ENCODE measurements at places on chromosomes 11 and 22.

DNA sequence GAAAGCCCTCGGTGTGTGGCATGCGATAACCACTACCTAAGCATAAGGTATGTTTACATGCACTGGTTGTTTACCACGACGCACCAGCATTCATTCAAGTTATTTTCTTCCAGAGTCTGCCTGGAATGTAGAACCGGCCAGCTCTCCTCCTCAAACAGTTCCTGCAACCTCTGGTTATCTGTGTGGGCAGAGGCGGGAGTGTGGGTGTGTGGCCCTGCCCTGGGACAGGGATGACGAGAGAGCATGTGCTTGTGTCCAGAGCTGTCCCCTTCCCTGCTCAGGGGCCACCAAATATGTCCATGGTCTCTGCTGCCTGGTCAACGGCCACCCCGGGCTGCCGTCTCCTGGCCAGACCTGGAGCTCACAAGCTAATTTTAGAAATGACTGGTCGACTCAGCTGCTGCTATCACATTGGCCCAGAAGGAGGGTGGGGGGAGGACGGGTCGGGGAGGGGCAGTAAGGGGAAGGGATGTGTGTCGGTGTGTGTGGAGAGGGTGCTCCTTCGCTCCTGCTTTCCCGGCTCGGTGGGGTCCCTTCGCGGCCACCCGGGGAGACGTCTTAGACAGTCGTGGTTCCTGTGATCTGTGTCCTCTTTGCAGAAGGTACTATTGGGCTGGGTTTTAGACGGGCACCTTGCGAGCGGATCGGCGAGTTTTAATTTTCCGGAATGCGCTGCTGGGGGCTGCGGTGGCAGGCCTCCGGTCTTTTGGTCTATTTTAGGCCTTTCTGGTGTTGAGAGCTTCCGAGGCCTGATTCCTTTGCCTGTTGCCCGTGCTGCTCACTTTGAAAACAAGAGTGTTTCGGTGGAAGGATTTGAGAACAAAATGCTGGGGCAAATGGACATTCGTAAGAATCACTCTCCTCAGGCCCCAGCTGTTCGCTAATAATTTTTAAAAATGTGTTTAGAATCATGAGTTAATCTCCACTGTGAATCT is at the start of gene MYO18B:
MYO18B (plus strand) TSS at position 497 of the 935 bp plus-strand sequence. CDS start 18,905 bp downstream, outside the sequence.
- DNase-seq, result no peak

- DNase-seq, result no peak
Observed at GRCh38 chr22:23525510-23525909, 54.6 kb downstream of the IGLL1 start.

DNA sequence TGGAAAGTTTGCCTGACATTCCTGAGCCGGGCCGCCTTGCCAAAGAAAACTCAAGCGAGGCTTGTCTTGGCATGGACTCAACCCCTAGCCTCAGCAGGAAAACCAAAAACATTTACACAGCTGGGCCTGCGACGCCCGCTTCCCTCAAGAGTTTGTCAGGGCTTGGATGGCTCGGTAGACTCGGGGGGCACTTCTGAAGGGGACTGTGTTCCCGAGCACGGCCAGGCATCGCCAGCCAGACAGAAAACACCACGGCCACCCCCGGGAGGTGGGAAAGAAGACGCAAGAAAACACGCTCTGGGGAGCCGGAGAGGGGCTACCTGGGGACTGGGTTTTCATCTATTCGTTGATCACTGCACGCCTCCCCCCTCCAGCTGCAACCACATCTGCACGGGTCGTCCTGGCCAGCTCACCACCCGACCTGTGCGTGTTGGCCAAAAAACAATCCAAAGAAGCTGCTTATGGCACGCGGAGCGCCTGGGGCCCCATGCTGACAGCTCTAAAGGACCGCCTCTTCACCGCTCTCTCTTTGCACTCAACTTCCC is 380.7 kb downstream of the MN1 start:
- peak; percentile 75 for DNase-seq

DNA sequence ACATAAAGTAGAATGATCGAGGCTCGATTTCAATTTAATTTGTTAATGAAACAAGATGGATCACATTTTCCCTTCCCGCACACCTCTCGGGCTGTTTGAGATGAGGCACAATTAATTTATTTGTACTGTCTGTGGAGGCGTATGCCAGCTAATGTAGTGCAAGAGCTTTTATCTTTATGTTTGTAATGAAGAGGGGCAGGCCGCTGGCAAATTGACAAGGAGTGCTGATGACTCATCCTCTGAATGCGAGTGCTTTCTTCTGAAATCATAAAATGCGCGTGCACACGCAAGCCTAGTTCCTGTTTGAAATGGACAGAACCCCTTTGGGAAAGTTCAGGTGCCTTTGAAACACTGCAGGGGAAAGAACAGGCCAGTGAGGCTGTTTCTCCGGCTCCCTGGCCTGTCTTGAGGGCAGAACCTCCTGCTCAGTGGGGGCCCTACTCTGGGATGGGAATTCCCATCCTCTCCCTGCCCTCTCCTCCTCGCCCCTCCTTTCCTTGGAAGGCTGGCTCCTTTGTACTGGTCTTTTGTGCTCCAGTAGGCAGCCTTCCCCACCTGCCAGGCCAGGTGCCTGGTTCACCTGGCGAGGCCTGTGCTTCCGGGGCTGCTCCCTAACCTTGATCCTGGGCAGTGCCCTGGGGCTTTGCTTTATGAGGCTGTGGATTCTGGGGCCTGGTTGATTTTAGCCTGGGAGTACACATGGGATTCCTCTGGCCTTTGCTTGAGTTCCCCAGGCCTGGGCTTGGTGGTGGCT is 50.3 kb downstream of the TEAD1 start:
- DNase-seq, result peak; percentile 89

DNA sequence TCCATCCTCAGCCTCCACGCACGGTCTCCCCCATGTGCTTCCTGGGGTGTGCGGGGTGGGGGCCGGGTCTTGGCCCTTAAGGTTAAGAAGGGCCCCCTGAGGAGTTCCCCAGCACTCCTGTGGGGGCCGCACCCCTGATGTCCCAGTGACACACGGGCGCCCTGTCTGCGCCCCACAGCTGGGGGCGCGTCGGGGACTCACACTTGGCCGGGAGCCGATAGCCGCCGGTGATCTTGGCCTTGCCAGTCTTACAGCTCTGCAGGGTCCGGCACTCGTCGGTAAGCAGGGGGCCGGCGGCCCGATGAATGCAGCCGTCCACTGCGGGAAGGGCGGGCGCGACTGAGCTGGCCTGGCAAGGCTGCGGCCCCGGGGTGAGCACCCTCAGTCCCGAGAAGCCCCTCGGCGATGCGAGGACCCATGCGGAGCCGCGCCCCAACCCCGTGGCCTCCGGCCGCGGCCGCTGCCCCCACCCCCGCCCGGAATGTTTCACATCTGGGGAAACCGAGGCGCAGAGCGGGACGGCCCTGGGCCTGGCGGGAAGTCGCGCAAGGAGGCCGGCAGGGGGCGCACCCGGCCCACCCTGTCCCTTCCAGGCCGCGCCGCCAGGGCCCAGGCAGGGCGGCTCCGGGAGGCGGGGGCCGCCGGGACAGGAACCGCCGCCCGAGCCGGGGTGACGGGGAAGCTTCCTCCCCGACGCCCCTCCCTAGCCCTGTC is 13.9 kb downstream of the OTUB1 start:
- DNase-seq, result no peak

DNA sequence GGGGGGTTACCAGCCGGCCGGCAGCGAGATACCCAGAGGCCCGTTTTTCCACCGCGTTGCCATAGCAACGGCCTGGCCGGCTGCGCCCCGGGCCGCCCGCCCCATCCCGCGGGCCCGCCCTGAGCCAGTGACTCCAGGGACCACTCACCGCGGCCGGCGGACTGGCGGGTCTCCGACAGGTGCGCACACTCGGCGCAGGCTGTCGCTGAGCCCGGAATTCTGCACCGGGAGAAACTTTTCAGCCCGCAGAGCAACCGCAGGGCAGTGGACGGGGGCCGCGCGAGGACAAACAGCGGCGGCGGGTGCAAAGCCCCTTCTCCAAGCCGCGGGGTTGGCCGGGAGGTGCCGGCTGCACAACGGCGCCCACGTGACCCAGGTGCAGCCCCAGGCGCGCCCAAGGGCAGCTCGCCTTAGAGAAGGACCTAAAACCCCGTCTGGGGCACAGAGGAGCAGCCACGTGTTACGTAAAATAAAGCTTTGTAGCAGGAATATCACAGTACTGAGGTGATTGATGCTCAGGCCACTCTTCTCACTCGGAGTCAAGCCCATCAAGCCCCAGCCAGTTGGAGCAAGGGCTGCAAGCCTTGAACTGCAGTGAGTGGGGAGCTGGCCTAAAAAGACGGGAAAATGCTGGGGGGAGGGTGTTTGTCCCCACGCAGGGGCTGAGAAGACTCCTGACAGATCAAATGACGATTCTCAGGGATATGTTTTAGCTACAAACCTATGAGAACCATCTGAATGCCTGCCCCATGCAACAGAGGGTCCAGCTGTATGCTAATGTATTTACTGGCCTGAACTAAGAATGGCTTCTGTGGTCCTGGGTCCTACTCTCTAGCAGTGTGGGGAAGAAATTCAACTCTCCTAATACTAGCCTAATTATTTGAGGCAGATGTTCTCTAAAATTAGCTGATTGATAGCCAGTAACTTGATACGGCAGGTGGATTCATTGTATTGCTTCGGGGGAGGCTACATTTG is at the start of gene STK33:
STK33 (minus strand) TSS at position 294 of the 975 bp plus-strand sequence. CDS start 119,323 bp downstream, outside the sequence.
- DNase-seq, result peak; percentile 50
